ENCODE measurements at places on chromosomes 16 and 17.

- DNase-seq: no peak
Measured at GRCh38 chr17:73559532-73559931, 84.7 kb downstream of the SDK2 start.

DNA sequence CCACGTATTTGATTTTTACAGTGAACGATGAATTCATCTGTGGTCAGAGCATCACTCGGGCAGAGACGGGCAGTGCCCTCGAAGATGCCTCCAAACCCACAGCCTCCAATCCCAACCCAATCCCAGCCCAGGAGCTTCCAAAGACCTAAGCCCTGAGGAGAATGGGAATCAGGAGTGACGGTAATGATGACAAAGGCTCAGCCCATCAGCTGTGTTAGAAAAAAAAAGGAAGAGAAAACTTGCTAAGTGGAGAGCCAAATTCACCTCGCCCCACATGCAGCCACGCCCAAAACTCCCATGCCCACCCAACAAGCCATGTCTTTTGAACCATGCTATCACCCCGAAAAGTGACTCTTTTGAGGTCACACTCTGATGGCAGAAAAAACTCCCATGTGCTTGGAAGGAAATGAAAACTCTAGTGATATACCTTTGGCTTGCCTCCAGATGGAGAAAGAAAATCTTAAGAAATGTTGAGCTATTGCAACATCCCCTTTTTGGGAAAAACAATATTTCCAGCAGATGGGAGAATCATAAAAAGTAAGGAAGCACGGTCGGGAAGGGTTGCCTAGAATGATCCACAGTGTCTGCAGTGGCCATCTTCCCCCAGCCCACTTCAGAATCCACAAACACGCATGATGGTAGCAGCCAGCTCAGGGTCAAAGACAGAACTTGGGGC lies 37.7 kb downstream of the XYLT1 start:
- DNase-seq: no peak

DNA sequence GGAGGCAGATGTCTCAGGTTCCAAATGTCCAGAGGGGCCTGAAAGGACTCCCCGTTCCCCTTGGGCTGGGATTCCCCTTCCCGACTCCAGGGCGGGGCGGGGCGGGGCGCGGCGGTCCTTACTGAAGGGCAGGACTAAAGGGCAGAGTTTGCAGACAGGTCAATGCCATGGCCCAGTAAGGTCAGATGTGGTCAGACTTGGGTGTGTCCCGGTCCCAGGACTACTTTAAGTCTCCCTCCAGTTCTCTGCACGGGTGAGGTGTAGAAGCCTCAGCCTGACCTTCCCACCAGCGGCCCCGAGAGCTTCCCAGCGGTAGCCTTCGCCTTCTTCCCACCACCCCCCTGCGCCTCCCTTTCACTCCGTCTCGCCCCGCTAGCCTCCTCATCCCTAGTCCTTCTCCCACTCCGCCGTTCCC lies 532 bp downstream of the KDM6B start:
- no peak for DNase-seq

DNA sequence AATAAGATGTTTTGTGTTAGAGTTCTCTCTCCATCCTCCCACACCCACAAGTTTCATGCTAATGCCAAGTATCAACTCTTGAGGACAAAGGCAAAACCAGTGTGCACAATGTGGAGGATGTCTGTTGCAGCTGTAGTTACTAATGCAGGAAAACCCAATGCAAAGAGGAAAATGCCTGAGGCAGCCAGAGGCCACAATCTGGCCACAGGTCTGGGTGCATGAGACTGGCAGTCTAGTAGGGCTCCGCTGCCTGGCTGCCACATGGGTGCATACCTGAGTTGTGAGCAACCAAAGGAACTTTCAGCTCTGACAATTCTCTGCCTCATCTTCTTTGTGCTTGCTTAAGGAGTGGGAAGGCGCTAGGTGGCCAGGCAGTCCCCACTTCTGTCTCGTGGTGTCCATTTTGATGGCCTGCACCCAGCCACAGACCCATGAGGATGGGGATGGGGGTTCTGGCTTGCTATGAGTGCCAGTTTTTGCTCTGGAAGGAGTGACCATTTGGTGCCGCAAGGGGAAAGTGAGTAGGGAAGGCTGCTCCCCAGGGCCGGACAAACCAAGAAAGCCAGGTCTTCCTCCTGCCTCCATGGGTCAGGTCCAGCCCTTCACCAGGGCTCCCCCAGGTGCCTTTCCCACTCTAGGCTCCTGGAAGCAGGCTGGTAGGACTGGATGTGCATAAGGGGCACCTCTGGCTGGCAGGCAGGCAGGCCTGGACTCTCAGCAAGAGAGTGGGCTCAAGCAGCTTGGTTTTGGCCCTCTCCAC lies 4.2 kb upstream of the GFOD2 start:
- DNase-seq: no peak

DNA sequence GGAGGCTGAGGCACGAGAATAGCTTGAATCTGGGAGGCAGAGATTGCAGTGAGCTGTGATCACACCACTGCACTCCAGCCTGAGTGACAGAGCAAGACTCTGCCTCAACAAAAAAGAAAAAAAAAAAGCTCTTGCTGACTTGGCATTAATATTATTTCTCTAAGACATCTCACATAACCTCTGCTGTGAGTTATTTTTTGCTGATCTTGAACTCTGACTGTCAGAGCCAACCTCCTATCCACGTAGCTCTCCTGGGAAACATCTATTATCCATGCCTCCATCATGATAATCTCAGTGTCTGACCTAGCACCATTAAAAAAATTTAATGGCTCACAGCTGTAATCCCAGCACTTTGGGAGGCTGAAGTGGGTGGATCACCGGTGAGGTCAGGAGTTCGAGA lies 12.7 kb upstream of the ULK2 start:
- no peak for DNase-seq

DNA sequence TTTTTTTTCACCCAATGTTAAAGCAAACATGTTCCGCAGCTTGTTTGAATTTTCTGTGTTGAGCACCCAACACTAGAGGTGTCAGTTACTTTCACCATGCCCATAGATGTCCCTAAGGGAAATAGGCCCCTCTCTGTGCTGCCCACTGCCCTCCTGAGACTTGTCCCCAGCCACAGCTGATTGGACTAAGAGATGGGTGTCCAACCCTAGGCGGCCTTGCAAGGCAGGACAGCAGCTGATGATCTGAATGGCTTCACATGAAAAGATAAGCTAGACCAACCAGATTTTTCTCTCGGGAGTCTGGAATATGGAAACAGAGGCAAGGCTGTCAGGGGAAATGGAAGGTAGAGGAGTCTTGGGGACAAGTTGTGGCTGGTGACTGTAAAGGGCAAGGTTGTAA lies 6.1 kb upstream of the CALB2 start:
- no peak for DNase-seq

DNA sequence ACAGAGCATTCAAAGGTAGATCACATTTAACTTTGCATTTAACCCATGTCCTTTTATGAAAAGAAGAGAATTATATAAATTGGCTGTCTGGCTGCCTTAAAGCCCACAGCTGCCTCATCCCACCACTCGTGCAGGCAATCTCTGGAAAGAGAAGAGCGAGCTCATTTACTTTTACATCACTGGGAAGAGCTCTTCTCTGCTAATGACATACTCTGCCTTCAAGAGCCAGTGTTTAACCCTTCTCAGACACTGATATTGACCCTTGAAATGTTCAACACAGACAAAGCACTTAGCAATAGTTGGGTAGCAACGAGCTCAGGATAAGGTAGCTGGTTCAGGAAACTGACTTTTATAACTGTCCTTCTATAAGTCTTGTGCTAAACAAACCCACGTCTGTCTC lies 6.8 kb downstream of the KRT38 start:
- no peak for DNase-seq

DNA sequence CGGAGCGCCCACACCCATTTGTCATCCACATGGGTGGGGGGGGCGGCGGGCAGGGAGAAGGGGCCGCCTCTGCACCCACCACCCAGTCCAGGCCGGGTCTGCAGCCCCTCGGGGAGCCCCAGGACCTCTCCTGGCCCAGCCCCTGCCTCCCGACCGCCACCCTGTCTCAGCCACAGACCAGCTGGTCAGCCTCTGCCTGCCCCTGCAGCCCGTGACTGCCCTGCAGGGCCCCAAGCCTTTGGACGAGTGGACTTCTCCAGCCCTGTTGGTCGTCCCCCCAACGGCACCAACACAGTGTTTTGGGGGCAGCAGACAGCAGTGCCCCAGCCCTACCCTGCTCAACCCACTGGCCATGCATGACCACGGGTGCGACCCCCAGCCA lies 1.2 kb downstream of the PRR35 start:
- no peak for DNase-seq

- no peak for DNase-seq
Measured at GRCh38 chr17:48487221-48487620, 43.6 kb downstream of the HOXB1 start.

DNA sequence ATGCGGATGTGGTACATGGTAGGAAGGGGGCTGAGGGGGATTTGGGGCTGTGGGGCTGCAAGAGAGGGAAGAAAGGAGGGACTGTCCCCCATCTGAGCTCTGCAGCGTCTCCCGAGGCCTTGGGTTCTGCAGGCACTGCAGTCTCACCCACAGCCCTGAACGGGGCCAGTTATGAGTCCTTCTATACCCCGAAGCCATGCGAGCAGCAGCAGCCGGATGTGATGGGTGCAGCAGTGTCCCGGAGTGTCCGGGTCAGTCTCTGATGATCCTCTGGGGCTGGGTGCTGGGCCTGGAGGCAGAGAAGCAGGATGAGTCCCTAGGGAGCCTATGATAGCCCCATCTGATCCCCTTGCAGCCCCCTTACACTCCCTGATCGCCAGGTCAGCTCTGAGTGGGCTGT lies 41.5 kb downstream of the CPNE2 start:
- DNase-seq: no peak

- DNase-seq: no peak
Measured at GRCh38 chr16:86294535-86295196, 215.7 kb upstream of the FOXF1 start.

DNA sequence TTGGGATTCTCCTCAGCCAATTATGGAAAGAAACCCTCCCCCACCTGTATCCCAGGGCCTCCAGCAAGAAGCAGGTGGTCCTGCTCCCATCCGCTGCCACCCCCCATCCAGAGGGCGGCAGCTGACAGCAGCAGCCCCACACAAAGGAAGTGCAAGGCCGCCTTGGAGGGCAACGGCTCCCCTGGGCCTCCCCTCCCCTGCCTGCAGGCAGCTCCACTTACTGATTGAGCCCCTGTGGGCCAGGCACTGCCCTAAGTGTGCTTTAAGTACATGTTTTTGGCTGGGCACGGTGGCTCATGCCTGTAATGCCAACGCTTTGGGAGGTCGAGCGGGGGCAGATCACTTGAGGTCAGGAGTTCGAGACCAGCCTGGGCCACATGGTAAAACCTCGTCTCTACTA lies 257.6 kb downstream of the PARN start:
- DNase-seq: no peak

GRCh38 chr16:85145734-85146531 lies 33.7 kb upstream of the CIBAR2 start:
- no peak for DNase-seq

- no peak for DNase-seq
Measured at GRCh38 chr17:20271011-20271610, 196.2 kb downstream of the LGALS9B start.

- DNase-seq: no peak
Measured at GRCh38 chr16:73032541-73033270, 15.2 kb downstream of the ZFHX3 start.

GRCh38 chr16:2282866-2283555 lies 15.1 kb upstream of the RNPS1 start:
- DNase-seq: no peak

GRCh38 chr17:6643451-6644125 lies 2.7 kb downstream of the TXNDC17 start:
- no peak for DNase-seq

- no peak for DNase-seq
Measured at GRCh38 chr16:69165584-69165983, 21.4 kb upstream of the SNTB2 start.

DNA sequence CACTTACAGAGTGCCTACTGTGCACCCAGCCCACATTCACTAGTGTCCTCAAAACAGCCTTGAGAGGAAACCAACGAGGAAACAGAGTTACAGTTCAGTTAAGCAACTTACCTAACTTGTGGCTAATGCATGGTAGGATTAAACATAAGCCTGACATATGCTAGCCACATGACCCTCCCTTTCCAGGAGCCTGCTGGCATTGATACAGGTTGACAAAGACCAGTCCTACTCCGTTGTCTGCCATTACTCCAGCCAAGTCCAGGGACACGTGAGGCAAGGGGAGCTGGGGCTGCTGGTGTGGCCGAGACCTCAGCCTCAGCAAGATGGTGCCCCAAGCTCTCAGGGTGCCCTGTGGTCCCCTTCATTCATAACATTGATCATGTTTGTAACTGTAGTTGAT lies 37.9 kb downstream of the SNX20 start:
- DNase-seq: no peak

DNA sequence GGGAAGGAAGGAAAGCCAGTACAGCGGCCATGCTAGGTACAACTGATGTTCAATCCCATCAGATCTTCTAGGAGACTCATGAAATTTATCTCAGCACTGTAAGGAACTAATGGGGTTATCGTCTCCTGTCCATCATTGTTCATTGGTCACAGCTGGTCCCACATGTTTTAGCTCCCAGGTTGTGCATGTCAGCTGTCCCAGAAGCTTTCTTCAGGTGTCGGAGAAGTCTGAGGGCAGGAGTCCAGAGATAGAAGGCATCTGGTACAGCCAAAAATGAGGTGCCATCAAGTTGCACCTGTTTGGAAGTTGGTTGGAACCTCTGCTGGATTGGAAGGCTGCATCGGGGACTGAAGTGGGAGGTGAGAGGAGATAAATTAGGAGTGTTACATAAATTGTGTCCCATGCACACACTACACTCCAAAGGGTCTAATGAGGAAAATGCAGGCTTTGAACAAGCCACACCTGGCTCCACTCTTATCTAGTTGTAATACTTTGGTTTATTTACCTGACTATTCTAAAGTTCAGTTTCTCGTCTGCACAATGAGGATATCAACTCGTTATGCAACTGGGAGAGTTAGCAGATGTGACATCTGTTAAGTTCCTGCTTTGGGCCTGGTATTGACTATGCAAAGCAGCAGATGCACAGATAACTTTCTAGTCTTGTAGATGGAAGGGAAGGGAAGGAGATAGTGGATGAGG lies 62.9 kb downstream of the MAP2K6 start:
- DNase-seq: peak; percentile 6

DNA sequence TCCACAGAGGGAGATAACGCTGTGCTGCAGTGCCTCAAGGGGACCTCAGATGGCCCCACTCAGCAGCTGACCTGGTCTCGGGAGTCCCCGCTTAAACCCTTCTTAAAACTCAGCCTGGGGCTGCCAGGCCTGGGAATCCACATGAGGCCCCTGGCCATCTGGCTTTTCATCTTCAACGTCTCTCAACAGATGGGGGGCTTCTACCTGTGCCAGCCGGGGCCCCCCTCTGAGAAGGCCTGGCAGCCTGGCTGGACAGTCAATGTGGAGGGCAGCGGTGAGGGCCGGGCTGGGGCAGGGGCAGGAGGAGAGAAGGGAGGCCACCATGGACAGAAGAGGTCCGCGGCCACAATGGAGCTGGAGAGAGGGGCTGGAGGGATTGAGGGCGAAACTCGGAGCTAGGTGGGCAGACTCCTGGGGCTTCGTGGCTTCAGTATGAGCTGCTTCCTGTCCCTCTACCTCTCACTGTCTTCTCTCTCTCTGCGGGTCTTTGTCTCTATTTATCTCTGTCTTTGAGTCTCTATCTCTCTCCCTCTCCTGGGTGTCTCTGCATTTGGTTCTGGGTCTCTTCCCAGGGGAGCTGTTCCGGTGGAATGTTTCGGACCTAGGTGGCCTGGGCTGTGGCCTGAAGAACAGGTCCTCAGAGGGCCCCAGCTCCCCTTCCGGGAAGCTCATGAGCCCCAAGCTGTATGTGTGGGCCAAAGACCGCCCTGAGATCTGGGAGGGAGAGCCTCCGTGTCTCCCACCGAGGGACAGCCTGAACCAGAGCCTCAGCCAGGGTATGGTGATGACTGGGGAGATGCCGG lies 769 bp downstream of the CD19 start:
- DNase-seq: no peak

GRCh38 chr17:38476549-38476948 lies 48.3 kb downstream of the ARHGAP23 start:
- DNase-seq: peak; percentile 44
